ENCODE measurements at places on chromosomes 7 and 10.

GRCh38 chr7:129052441-129052840 is 2.5 kb downstream of the TNPO3 start:
- no peak for DNase-seq

DNA sequence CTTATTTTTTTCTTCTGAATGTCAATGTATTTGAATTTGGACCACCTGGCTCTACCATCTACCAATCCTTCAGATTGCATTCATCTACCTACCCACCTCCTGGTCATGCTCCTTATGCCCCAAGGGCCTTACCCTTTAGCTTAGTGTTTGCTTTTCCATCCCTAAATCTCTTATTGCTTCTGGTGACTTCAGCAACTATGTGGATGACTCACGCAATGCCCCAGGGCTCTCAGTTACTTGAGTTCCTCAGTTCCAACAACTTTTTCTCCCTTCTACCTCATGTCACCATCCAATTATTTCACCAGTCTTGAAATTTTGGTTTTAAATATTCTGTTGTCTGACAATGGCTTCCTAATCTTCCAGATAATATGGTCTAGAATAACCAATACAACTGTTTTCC is 118.9 kb downstream of the CFAP58 start:
- no peak for DNase-seq

DNA sequence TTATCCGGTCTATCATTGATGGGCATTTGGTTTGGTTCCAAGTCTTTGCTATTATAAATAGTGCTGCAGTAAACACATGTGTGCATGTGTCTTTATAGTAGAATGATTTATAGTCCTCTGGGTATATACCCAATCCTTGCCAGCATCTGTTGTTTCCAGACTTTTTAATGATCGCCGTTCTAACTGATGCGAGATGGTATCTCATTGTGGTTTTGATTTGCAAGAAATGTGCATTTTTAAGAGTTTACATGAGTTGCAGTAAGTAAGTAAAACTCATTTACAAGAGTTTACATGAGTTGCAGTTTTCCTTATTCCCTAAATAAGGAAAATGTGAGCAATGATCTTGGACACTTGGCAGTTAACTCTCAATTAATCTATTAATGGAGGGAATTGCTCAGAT is 312.1 kb downstream of the LHFPL3 start:
- DNase-seq, result no peak

GRCh38 chr7:112103246-112103645 is 103.0 kb downstream of the DOCK4 start:
- peak; percentile 47 for DNase-seq

GRCh38 chr10:3727268-3727667 is 57.7 kb downstream of the KLF6 start:
- no peak for DNase-seq

DNA sequence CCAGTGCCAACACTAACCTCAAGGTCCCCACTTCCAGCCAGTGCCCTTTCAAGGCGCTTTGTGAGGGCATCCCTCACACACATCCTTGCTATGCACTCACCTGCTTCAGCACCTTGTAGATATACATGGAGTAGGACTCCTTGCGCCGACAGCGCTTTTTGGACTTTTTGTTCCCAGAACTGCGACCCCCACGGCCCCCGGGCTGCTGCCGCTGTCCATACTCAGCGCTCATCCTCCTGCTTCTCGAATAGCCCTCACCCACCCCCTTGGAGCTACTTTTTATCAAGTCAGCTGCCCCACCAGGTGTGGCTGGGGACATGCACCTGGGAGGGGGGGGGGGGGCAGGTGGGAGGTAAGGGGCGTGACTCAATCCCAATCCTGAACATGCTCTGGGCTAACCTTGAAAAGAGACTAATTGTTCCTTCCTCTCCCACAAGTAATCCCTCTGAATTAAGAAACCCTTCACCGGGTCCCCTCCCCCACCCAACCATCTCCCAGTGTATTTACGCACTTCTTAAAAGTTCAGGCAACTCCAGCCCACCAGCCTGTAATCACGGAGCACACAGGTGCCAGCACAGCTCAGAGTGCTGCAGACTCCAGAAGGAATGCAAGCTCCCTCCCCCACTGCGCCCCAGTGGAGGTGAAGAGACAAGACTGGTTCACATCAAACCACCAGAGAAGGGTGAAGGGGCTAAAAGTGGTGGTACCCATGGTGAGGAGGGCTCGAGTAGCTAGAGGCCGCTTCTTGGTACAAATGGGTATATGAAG is at the start of gene H2BK1:
Gene H2BK1 (minus strand): TSS at position 402 of the 768 bp plus-strand sequence. CDS start 170 bp downstream, at position 232.
- DNase-seq, result peak; percentile 73

DNA sequence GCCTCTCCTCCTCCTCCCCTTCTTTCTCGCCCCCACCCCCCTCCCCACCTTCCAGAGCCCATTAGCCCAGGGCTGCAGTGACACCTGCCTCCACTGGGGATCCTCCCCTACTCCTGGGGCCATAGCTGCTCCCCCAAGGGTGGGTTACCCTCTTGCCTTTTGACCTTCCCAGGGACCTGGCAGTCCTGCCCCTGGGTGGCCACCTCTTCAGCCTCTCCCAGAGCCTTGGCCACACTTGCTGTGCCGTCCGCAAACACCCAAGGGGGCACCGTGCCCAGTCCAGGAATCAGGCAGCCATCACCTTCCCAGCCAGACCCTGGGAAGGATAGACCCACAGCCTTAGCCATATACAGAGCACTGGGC is 19.8 kb upstream of the CLDN4 start:
- DNase-seq, result peak; percentile 90

All from H7 (cell line).